ENCODE measurements at places on chromosomes 7 and 10.
A peak's percentile ranks its signal among the peaks of the same experiment; 100 is the strongest.

GRCh38 chr7:43553999-43554398 lies 28.9 kb upstream of the STK17A start:
- DNase-seq, result no peak

GRCh38 chr10:61937631-61938351 lies 36.3 kb downstream of the ARID5B start:
- DNase-seq, result no peak

- DNase-seq, result no peak
Measured at GRCh38 chr7:85806321-85806720, 619.5 kb upstream of the SEMA3D start.

DNA sequence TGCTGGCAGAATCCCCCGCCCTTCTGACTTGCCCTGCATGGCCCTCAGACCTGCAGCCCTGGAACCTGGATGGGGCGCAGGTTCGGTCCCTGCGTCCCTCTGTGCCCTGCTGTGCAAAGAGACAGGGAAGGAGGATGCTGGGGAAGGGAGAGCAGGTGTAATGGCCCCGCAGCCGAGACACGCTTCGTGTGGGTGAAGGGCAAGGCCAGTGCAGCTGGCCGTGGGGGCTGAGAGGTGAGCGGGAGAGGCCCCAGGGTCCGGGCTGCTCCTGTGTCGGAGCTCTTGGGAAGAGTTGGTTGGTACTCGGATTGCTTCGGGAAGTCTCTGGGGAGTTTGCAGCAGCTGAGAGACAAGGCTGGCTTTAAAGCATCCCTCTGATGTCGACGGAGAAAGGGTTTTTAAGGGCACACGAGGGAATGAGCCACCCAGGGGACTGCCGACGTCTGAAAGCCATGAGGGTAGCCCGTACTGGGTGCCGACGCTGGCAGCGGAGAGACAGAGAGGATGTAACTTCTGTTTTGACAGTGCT lies 6.5 kb downstream of the ELFN1 start:
- no peak for DNase-seq

DNA sequence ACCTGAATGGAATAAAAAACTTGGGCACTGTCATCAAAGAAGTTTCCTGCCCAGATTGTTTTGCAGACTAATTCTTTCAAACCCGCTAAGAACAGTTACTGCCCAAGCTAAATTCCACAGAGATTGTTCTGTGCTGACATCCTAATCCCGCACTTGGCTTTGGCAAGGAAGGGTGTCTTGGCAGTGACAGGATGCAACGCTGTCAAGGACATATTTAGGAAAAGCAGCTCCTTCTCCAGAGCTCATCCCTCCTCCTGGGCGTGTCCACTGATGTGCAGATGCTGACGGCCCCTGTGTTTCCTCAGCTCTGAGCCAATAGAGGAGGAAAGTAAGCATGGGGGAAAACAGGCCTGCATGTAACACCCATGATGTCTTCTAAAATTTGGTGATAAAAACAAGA lies 74.2 kb downstream of the EEPD1 start:
- DNase-seq, result no peak

- DNase-seq, result no peak
Measured at GRCh38 chr10:2509081-2509531, 558.2 kb upstream of the PFKP start.

- no peak for DNase-seq
Measured at GRCh38 chr7:151984612-151985011, 28.4 kb downstream of the GALNTL5 start.

DNA sequence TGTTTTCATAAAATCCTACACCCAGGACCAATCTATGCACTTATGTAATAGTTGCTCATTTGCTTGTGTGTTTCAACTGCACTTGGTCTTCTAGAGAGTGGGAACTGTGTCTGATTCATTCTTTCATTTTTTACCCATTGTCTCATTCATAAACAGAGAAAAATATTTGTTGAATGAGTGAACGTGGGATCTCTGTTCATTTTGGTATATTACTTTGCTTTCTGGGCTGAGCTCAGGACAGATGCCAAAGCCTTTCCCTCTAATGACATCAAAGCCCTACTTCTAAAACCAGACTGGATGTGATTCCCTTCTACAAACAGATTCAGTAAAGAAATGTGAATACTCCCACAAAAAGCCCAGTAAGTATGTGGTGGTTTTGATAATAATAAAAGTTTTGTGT lies 145.2 kb downstream of the ST7 start:
- no peak for DNase-seq

- no peak for DNase-seq
Measured at GRCh38 chr7:150374026-150374425, 5.1 kb upstream of the ZNF775 start.

DNA sequence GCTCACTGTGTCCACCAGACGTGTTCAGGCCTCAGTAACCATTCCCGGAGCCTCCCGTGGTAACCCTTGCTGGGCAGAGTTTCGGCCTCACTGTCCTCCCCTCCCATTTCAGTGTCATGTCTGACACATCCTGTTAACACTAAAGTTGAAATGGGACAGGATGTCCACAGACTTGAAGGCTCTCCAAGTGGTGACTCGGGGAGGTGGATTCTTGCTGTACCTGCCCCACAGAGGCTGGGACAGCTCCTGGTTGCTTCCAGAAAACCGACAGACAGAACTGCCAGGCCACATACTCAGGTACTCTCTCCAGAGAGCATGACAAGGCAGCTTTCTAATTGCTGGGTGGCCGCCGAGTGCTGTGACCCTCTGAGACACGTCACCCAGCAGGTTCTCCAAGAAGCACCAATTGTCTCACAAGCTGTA lies 17.9 kb upstream of the CYTH3 start:
- no peak for DNase-seq

- no peak for DNase-seq
Measured at GRCh38 chr10:14616955-14617730, 157.6 kb downstream of the FAM107B start.

- DNase-seq, result peak; percentile 78
Measured at GRCh38 chr7:139016931-139017511, 18.8 kb downstream of the ZC3HAV1L start.

DNA sequence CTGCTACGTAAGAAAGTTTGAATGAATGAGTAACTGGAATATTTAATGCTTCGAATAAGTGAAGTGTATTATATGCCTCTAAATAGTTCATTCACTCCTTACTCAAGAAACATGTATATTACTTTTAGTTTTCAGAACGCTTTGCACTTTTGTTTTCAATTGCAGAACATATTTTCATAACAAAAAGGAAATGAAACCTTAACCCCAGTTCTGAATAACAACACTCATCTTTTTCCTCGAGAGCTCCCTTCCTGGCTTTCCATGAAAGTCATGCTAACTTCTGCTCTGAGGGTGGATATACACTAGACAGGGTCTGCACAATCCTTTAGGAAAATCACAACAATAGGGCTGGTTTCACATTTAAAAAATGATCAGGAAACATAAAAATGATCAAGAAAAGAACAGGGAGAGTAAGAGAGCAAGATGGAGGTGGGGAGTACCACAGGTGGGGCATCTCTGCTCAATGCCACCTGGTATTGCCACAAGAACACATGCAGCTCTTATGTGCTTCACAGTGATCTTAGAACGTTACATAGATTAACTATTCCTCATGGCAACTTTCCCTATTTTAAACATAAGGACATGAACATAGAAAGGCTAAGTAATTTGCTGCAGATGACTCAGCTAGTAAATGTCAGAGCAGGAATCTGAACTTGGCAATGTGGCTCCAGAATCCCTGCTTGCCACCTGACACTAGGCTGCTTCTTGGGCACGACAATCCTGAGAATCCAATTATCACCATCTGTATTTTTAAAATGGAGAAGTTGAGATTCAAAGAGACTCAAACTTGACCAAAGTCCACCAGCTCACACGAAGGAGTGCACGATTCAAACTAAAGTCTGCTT lies 219.5 kb upstream of the AOAH start:
- no peak for DNase-seq

DNA sequence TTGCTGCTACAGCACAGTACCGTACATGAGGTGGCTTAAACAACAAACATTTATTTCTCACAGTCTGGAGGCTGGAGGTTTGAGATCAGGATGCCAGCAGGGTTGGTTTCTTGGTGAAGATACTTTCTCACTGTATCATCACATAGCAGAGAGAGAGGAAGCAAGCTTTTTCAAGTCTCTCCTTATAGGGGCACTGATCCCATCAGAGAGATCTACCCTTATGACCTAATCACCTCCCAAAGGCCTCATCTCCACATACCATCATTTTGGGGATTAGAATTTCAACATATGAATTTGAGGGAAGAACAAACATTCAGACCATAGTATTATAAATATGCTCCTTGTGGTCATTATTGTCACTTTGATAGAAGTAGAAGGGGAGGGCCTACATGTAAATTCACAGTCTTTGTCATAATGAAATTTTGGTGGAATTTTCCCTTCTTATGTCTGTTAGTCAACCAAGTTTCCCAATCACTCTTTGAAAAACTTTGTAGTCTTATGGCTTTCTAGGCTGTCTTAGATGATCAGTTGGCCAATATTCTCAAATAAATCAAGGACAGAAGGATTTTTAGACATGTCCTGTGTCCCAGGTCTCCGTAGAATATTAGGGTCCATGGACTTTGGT lies 606.2 kb downstream of the LRMDA start:
- no peak for DNase-seq

DNA sequence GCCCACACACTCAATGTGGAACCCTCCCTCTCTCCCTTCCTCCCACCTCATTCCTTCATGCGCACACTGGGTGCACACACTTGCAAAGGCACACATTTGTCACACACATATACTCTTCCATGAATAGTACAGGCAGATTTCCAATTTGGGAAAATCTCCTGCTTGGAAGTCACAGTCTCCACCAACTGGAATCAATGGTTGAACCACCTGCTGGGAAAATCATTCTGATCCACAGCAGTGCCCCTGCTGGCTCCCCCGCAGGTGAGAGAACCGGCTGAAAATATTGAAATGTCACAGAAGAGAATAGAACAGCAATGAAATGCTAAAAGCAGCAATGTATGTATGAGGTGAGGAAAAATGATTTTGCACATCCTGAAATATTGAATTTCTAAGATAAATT lies 232.7 kb downstream of the ADAM12 start:
- DNase-seq, result no peak

DNA sequence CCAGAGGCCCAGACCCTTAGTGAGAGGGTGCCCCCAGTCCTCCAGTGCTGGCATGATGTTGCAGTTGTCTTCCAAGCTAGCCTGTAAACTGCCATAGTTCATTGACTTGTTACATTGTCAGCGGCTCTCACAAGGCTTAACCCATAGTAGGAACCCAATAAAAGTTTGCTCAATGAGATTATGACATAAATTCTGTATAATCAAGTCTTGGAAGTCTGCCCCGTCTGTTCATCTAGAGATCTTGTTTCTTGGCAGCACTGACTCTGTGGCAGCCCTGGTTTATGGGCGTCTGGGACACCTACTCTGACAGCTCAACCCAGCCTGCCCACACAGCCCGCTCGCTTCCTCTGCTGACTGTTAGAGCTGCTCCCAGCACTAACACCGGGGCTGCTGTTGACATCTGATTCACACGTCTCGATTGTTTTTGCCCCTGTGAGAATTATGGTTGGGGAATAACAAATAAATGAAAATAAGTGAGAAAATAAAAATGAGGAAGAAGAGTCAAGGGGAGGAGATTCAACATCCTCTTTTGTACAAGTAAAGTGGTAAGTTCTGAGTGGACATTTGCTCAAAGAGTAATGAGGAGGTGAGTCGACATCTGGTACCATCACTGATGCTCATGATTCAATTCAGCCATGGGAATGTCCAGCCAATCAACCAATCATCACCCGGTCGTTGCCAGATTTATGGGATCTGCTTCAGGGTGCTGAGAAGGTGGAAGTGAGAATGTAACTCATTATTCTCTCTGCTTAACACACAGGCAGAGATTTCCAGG lies 160.8 kb downstream of the SPAG6 start:
- DNase-seq, result no peak
